ENCODE measurements at places on chromosomes 12 and 14.
A peak's percentile ranks its signal among the peaks of the same experiment; 100 is the strongest.

- DNase-seq: no peak
Measured at GRCh38 chr12:55925870-55926737, 1.6 kb downstream of the PYM1 start.

- DNase-seq: peak; percentile 14
Measured at GRCh38 chr12:48943221-48943620, 14.1 kb downstream of the ARF3 start.

DNA sequence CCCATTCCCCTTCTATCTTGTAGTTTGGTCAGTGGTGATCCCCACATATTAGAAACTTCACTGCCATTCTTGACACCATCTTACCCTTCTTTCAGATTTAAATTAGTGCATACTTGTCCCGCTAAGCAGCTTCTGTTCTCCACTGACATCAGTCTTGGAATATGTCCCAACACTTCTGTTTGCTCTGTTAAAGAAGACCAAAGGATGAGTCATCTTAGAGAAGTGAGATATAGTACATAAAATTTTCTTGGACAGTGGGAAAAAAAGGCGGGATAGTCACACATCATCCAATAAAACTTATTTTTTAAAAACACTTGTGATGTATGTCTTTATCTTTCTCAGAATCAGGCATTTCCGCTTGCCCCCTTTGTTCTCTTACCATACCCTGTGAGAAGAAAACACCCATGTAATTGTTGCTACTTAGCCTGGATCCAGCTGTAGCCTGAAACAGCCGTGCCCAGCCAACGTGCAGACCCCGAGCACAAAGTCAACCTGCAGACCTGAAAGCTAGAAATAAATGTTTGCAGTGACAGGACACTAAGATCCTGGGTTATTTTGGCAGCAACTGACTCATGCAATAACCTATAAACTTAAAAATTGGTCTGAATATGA is 100.1 kb upstream of the PDE3A start:
- DNase-seq: no peak

GRCh38 chr12:4472046-4472445 is 26.4 kb upstream of the FGF6 start:
- DNase-seq: no peak

DNA sequence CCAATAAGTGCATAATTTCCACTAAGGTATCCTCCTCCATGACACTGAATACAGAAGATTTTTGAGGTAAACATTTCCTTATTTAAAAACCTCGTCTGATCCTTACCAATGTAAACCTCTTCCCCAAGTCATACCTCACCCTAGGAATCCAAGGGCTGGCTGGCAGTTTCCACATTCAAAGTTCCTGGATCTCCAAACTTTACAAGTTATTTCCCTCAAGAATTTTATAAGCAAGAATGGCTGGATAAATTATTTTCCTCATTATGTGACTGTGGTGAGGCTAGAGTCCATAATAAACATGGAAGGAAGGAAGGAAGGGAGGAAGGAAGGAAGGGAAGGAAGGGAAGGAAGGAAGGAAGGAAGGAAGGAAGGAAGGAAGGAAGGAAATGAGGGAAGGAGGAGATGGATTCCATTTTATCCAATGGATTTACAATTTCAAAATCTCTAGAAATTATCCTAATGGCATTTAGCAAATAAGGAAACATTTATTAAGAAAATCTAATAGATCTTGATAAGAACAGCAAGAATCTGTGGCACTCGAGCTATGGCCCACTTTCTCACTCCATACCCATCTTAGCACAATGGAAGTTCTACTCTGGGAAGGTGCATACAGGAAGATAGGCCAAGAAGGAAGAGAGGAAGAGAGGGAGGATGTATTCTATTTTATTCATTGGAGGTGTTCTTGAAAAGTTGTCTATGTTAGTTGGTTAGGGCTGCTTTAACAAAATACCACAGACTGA is 477.8 kb upstream of the TMPO start:
- no peak for DNase-seq

GRCh38 chr12:10697156-10697555 is 23.3 kb upstream of the STYK1 start:
- no peak for DNase-seq

GRCh38 chr14:84262932-84263331 is 1267.0 kb upstream of the FLRT2 start:
- DNase-seq: no peak

DNA sequence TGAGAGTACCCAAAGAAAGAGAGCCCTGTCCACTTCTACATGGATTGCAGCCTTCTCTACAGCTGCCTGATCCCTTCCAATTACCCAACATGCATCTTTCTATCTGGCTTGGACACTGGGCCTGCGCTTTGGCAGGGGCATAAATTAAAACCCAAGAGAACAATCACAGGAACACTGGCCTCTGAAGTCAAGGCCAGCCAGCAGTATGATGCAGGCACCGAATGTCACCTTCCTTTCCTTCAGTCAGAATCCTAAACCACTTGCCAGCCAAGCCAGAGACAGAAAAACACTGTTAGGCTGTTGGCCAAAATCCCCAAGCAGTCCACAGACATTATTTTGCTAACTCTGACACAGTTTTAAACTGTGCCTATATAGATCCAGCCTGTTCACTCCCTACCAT is 113.7 kb downstream of the DUSP6 start:
- DNase-seq: no peak

- DNase-seq: no peak
Measured at GRCh38 chr12:20444595-20445170, 76.3 kb downstream of the PDE3A start.

DNA sequence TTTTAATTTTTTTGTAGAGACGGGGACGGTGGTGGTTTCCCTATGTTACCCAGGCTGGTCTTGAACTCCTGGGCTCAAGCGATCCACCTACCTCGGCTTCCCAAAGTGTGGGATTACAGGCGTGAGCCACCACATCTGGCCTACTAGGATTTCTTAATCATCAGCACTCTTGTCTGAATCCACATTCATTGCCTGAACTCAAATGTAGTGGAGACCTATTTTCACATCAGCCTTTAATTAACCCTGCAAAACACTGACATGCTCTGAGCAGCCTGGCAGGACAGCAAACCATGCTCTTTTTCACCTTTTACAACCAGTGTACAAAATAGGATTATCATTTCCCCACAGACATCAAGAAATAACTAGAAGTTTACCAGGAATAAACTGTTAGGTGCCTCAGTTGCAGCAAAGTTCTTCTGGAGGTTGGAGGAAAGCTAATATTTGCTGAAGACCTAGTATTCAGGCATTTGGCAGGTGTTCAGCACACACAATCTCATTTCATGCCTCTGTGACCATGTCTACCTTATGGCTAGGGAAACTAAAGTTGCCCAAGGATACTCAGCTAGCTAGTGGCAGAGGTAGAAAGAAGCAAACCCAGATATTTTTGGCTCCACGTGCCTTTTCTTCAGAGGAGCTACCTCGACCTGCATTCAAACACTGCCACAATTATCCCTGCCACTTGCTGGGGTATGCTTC is 37.7 kb downstream of the CFL2 start:
- DNase-seq: no peak

GRCh38 chr14:100592461-100592891 is 5.3 kb upstream of the BEGAIN start:
- DNase-seq: no peak

- no peak for DNase-seq
Measured at GRCh38 chr14:74038020-74038859, 19.1 kb downstream of the BBOF1 start.

DNA sequence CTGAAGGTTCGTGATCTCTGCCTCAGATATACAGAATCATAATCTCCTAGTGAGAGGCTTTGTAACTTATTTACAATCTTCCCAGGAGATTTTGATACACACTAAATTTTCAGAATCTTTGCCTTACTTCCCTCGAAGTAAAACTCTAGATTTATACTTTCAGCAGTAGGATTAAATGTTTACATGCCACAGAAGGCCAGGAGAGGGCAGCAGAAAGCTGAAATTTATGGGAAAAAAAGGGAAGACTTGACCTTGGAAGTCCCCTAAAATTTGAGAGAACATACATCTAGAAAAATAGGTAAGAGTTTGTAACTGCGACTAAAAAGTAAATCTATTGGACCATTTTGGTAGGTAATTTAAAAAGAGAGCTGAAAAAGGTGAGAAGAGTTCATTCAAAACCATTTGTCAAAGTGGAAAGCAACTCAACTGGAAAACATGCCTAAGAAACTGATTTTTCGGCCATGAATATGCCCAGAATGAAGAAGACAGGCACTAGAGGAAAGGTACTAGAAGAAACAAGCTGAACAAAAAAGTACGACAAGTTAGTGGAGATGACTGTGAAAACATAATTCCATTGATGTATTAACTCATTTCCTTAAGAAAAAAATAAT is 242.0 kb upstream of the MDGA2 start:
- no peak for DNase-seq

DNA sequence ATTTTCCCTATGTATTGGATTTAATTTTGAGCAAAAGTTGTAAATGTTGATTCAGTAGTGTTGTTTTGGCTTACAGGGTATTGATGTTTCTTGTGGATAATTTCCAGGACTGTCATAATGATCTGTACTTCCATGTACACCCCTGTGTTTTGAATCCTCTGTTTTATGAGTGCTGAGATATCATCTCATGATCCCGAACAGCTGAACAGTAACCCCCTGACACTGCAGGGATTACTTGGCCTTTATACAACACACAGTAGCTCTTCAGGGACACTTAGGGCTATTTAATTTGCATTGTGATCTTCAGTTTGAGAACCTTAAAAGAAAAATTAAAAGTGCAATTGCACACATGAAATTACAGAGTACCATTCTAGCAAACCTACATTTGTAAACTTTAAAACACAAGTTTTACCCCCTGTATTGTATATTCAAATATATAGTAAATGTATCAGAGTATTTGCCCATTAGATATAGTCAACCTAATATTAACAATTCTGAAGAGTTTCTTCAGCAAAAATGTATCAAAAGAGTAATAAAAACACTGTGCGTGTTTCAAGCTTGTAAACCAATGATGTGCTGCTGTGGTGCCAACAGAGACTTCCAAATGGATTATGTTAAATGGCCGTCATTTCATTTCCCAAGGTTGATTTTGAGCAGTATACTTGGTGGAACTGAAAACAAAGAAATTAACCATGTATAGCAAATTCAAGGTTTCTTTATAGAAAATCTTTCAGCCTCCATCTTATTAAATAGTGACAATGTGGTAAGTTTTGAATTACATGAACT is 27.9 kb upstream of the MYF6 start:
- DNase-seq: no peak

All from substantia nigra (tissue), 51 donors.